Central memory CD8-positive, alpha-beta T cell (primary cell): ENCODE measurements at places on chromosomes 1 and 21.
A peak's percentile ranks its signal among the peaks of the same experiment; 100 is the strongest.

- no peak for DNase-seq
These were observed 11.9 kb downstream of the ATP13A2 start for GRCh38 chr1:16999863-17000262.

- no peak for DNase-seq
These were observed 19.0 kb upstream of the JUN start for GRCh38 chr1:58802640-58803399.

DNA sequence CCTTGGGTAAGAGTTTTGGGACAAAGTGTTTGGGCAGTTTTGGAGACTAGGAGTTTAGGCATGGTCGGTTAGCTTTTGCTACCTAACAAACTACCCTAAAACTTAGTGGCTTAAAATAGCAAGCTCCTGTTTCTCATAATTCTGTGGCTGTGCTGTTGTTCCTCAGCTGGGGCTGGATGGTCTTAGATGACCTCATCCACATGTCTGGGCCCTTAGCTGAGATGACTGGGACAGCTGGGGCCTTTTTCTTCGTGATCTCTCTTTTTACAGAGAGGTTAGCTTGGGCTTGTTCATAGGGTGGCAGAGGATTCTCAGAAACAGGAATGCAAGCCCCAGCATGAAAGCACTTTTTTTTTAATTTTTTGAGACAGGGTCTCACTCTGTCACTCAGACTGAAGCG is 6.6 kb downstream of the ATP1A4 start:
- DNase-seq = no peak

DNA sequence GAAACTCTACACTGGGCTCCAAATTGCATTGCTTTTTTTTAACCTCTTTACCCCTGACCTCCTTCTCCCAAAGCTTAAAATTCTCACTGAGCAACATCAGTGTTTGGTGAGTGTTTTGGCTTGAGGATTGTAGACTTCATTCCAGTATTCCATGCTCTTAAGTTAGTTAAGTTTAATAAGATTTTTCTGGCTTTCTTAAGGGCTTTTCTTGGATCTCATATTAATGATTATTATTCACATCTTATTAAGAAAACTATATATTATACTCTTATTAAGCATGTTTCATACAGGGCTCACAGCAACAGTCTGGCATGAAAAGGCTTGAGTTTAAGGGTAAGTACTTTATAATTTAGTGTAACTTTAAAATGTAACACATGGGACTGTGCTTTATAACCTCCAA is 141.8 kb downstream of the DISP1 start:
- DNase-seq = no peak

- no peak for DNase-seq
These were observed 672.9 kb upstream of the PTBP2 start for GRCh38 chr1:96048572-96049212.

DNA sequence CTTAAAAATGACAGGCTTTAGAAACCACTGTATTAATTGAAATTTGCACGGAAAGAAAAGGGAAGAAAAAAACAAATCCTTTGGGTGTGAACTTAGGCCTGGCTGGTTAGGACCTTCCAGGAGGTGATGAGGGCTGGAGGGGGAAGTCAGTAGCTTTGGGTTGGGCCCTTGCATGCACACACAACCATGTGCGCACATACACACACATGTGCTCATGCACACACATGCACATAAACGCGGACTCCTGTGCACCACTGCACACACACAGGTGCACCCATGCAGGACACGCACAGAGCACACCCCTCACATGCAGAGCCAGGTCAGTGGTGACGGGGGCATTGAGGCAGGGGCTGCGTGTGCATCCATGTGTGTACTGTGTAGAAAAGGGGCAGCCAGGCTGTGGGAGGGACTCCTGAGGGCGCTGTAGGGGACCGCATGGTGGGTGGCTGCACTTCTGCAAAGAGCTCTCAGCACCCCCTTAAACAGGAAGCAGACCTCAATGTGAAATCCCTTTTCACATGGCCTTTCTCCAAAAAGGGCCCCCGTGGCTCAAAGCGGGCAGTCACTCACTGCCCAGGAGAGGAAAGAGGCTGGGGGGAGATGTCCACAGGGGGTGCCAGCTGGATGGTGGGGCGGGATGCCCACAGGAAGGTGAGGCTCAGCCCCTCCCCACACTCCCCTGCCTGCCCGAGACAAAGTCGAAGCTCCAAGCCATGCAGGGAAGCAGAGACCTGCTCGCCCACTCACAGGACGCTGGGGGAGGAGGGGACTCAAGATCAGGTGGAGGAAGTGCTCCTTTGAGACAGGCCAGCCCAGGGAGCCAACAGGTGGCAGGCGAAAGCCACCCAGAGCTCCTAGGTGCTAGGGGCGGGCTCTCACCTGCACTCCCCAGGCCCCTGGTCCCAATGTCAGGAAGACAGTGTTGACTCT is 95.2 kb downstream of the ITPKB start:
- no peak for DNase-seq

DNA sequence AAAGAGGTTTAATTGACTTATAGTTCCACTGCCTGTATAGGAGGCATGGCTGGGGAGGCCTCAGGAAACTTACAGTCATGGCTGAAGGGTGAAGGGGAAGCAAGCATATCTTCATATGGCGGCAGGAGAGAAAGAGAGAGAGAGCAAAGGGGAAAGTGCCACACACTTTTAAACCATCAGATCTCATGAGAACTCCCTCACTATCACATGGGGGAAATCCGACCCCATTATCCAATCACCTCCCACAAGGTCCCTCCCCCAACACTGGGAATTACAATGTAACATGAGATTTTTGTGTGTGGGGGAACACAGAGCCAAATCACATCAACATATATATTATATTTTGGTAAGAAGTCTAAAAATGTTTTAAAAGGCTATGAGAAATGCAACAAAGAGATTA is 27.2 kb downstream of the FABP3 start:
- no peak for DNase-seq

- no peak for DNase-seq
These were observed 37.3 kb upstream of the ZNF644 start for GRCh38 chr1:91059157-91059556.

GRCh38 chr1:63799307-63799706 is 25.5 kb downstream of the ROR1 start:
- no peak for DNase-seq

GRCh38 chr21:17794518-17795145 is 24.5 kb downstream of the C21orf91 start:
- no peak for DNase-seq

- no peak for DNase-seq
These were observed 75.7 kb upstream of the PKN2 start for GRCh38 chr1:88608139-88608943.

- no peak for DNase-seq
These were observed 2.0 kb downstream of the LORICRIN start for GRCh38 chr1:153261281-153262069.

- peak; percentile 28 for DNase-seq
These were observed 6.0 kb downstream of the FCRLB start for GRCh38 chr1:161727256-161727924.

DNA sequence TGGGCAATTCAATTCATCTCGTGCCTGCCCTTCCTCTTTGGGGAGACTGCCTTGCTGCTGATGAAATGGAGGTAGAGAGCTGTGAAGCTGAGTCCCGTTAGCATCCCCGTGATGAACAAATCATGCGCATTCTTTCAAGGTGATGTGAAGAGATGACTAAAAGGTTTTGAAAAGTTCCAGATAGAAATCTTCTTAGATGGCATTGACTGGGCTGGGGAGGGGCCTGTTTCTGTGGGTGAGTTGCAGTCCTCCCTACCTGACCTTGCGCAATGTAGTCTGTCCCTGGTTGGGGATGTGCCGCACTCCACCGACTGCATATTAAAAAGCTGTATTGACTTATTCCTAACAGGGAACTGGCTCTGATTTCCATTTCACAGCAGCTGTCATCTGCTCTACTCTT is 49.6 kb downstream of the ST6GALNAC3 start:
- no peak for DNase-seq

GRCh38 chr1:44677201-44677766 is 2.8 kb downstream of the ARMH1 start:
- no peak for DNase-seq

GRCh38 chr1:230189341-230189740 is 122.3 kb downstream of the GALNT2 start:
- no peak for DNase-seq

- DNase-seq = no peak
These were observed 161.8 kb downstream of the DYRK1A start for GRCh38 chr21:37528150-37528937.

DNA sequence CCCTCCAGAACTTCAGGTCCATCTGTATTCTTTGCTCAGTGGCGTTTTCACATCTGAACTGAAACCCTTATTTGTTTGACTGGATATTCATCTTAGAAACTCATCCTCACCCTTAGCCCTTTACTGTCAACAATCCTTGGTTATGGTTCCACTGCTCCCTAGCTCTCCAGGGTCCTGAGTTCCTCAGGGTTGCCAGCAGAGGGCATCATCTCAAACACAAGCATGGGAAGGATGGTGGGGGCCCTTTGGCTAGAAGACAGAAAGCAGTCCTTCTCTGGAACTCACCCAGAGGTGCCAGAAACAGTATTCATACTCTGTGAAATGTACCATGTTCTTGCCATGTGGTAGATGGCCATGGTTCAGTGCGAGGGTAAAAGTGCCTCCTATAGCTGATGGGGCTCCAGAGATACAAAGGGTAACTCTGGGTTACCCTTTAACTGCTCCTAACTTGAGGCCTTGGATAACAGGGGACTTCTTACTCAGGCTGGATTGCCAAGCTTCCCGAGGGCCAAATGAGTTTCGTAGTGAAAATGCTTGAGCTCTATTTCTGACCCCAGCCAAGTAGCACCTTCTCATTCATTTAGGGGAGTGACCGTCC is 11.3 kb downstream of the NCSTN start:
- no peak for DNase-seq

DNA sequence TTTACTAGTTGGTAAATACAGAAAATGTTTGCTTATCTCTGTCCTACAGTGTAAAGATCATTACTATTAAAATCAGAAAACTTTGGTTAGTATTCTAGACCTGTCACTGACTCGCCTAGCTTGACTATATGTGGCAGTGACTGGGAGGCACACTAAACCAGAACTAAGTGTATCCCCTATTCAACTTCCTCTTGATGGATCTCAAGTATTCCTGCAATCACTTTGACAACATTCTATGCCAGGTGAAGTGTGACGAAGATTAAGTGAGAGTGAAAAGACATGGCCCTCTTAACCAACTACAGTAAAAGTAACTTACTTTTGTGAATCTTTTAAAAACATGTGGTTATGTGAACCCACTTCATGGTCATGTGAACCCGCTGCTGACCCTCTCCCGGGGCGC is 223.0 kb upstream of the ADAMTS5 start:
- DNase-seq = no peak

- DNase-seq = no peak
These were observed 21.9 kb downstream of the DLGAP3 start for GRCh38 chr1:34907487-34908090.

DNA sequence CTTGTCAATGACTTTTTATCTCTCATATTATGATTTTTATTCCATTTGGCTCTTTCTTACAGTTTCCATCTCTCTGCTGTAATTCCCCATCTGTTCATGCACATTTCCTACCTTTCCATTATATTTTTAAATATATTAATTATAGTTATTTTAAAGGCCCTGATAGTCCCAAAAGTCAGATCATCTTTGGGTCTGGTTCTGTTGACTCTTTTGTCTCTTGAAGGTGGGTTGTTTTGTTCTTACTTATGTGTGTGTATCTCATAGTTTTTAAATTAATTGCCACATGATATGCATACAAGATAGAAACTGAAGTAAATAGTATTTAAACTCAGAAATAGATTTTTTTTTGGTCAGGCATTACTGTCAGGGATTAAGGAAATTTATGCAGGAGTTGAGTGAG is 178.0 kb upstream of the AJAP1 start:
- DNase-seq = no peak

GRCh38 chr1:180530501-180530900 is 28.1 kb upstream of the ACBD6 start:
- no peak for DNase-seq

DNA sequence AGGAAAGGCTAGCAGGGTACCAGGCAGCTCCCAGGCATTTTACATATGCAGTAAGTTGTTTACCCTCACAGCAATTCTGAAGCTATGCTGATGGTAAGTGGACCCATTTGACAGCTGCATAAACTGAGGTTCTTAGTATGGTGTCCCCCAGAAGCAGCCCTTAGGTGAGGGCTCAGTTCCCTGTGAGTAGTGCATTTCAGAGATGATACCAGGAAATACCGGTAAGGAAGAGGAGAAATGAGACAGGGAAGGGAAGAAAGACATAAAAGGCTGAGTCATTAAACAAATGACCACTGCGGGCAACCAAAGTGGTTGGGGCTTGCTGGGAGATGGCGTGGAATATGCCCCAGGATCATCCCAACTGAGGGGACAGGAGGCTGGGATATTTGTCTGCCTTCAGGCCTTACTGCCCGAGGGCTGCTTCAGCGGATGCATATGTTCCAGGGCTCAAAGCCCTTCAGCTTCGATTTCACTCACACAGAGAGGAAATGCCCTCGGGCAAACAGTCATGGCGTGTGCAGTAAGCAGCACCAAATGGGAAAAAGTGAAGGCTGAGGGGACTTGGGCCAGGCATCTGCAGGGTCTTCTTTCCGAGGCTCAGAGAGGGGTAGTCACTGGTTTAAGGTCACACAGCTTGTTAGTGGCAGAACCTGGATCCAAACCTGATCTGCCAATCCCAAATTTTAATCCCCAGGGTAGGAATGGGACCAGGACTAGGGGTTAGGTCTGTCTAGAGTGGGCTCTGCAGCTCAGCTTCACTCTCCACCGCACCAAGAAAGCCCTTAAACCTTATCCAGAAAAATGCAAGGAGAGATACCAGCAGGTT is 133.7 kb upstream of the RUNX3 start:
- DNase-seq = no peak

- peak; percentile 46 for DNase-seq
These were observed 15.4 kb upstream of the CD2 start for GRCh38 chr1:116738673-116739370.

GRCh38 chr1:25524568-25525360 is 18.6 kb upstream of the LDLRAP1 start:
- DNase-seq = no peak

DNA sequence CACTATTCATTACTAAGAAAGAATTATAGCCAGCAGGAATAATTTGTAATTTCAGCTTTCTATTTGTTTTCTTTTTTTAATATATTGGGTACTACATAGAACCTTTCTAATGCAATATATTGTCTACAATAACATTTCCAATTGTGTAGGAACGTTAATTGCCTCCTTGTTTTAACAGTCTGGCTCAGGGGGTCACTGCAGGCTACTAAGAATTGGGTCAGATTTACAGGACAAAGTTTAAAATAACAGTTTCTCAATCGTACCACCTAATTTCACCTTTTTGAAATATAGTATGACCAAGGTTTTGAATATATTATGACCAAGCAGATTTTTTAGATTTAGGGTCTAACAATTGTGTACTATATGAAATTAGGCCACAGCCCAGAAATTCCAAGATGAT is 2.4 kb downstream of the CFH start:
- no peak for DNase-seq

DNA sequence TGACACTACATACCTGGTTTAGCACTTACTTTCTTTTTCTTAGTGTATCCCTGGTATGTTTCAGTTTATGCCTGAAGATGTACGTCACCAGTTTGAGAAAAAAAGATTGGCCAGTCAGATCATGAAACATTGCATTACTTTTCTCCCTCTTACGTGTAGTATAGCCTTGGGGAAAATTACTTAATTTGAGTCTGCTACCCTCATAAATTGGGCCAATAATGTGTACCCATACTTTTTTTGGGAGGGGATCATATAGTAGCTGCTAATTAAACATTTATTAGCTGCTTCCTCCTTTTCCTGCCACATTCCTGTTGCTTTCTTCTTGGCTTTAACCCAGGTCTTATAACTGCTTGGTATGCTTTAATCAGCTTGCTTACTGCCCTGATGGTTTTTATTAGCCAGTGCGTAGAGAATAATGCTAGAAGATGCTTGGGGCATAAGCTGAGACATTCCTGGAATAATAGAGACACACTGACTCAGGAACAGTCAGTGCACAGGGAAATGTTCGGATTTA is 32.1 kb downstream of the RABGAP1L start:
- no peak for DNase-seq
